ENCODE measurements at places on chromosomes 12 and 14. TPM values are rescaled to one million over a fixed set of nuclear protein-coding genes. Genes with fewer than 3 reads are reported as not detected.

HRK gene
- total RNA-seq, result 0.52 TPM

FGD4 gene
- total RNA-seq, result 51.1 TPM

DEPDC4 gene
- 1.0 TPM for total RNA-seq

KLRC1 gene
- 1.0 TPM for total RNA-seq

KSR2 gene
- total RNA-seq, result under 0.01 TPM

SRRM4 gene
- total RNA-seq, result under 0.01 TPM

CLEC2A gene
- not detected for total RNA-seq

KRT82 gene
- total RNA-seq, result not detected

TRPV4 gene
- 0.52 TPM for total RNA-seq

BBS10 gene
- 12.0 TPM for total RNA-seq

WASHC3 gene
- 40.7 TPM for total RNA-seq

OASL gene
- total RNA-seq, result not detected

A2M gene
- total RNA-seq, result 244 TPM

CACNB3 gene
- total RNA-seq, result 4.2 TPM

NANOG gene
- 0.52 TPM for total RNA-seq

TTC9 gene
- total RNA-seq, result 1.0 TPM

C1QL4 gene
- not detected for total RNA-seq

REP15 gene
- 1.0 TPM for total RNA-seq

TSPAN8 gene
- total RNA-seq, result 3.7 TPM

DTX1 gene
- 3.1 TPM for total RNA-seq

VIPAS39 gene
- 41.2 TPM for total RNA-seq

CLEC4E gene
- not detected for total RNA-seq

M6PR gene
- 138 TPM for total RNA-seq

LRRC10 gene
- total RNA-seq, result 0.52 TPM

TMEM63C gene
- total RNA-seq, result 3.1 TPM

CD69 gene
- total RNA-seq, result 8.4 TPM

GRIP1 gene
- 3.1 TPM for total RNA-seq

PAPLN gene
- total RNA-seq, result 1.6 TPM

ARID2 gene
- total RNA-seq, result 43.3 TPM

IFI27L2 gene
- total RNA-seq, result 14.1 TPM

DDX11 gene
- total RNA-seq, result 24.5 TPM

GUCY2C gene
- not detected for total RNA-seq

GLS2 gene
- total RNA-seq, result not detected

MTERF2 gene
- total RNA-seq, result 9.9 TPM

SERPINA12 gene
- not detected for total RNA-seq

RFX4 gene
- total RNA-seq, result not detected

SLC8A3 gene
- total RNA-seq, result 13.0 TPM

RDH12 gene
- 0.52 TPM for total RNA-seq

VWF gene
- 58.5 TPM for total RNA-seq

ASCL1 gene
- not detected for total RNA-seq

AHNAK2 gene
- total RNA-seq, result 11.5 TPM

SALL2 gene
- total RNA-seq, result 5.2 TPM

AKAP6 gene
- total RNA-seq, result 102 TPM

BIN2 gene
- 3.1 TPM for total RNA-seq

PDZRN4 gene
- total RNA-seq, result 1.6 TPM

OR6C2 gene
- not detected for total RNA-seq

GARIN6 gene
- total RNA-seq, result not detected

SMIM41 gene
- total RNA-seq, result not detected

STAB2 gene
- total RNA-seq, result 7.8 TPM

PIWIL1 gene
- total RNA-seq, result not detected

DIO3 gene
- 1.0 TPM for total RNA-seq

PLEK2 gene
- 3.7 TPM for total RNA-seq

SYT10 gene
- not detected for total RNA-seq

PTPN6 gene
- total RNA-seq, result 7.8 TPM

RNF212B gene
- total RNA-seq, result not detected

KITLG gene
- total RNA-seq, result 14.6 TPM

SCFD1 gene
- total RNA-seq, result 111 TPM

CNTN1 gene
- 27.1 TPM for total RNA-seq
